ENCODE measurements at places on chromosomes 12 and 14.

DNA sequence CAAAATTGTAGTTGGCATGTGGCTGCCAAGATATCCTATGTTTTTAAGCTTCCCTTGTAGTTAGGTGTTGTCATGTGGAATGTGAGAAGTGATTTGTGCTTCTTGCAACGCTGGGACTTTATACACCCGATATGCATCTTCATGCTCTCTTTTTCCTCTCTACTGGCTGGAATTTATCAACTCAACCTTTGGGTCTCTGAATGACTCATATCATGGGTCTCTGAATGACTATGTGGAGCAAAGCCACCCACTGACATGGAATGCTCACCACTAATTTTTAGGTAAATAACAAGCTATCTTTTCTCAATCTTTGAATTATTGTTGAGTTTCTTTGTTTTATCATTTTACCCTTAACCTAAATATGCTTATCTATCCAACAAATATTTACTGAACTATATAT, 144.6 kb downstream of the ATP23 start:
- no peak for DNase-seq

- peak; percentile 56 for DNase-seq
These were observed 20.1 kb downstream of the APOBEC1 start for GRCh38 chr12:7645395-7646177.

DNA sequence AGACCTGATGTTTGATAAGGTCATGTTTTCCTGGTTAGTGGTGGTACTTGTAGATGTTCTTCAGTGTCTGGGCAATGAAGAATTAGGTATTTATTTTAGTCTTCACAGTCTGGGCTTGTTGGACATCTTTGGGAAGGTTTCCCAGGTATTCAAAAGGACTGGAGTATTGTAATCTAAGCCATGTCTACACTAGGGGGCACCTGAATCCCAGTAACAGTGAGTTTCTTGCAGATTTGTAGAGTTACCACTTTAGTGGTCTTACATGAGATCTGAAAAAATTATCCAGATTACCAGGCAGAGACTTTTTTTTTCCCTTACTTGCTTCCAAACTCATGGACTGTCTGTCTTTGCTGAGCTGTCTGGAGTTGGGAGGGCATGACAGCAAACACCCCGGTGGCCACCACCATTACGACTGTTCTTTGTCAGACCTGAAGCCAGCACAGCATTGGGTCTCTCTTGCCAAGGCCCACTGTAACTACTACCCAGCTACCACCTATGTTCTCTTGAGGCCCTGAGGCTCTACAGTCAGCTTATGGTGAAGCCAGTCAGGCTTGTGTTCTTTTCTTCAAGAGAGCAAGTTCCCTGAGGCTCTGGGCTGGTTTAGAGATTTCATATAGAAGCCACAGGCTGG, 820.7 kb upstream of the FBXO33 start:
- no peak for DNase-seq

- DNase-seq, result no peak
These were observed 67.2 kb upstream of the DIO2 start for GRCh38 chr14:80278293-80279023.

DNA sequence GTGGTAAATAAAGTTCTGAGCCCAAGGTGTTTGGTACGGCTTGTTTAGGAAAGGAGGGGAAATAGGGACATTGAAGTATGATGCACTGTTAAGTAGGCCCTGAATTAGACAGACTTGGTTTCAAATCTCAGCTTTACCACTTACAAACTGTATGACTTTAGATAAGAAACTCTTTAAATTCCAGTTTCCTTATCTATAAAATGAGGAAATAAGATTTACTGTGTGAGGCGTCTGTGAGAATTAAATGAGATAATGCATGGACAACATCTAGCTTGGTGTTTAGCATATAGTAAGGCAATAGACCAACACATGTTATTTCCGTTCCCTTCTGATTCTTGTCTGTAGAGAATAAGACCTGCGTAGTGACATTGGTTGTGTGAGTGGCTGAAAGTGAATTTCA, 7.0 kb downstream of the NCKAP1L start:
- DNase-seq, result no peak

DNA sequence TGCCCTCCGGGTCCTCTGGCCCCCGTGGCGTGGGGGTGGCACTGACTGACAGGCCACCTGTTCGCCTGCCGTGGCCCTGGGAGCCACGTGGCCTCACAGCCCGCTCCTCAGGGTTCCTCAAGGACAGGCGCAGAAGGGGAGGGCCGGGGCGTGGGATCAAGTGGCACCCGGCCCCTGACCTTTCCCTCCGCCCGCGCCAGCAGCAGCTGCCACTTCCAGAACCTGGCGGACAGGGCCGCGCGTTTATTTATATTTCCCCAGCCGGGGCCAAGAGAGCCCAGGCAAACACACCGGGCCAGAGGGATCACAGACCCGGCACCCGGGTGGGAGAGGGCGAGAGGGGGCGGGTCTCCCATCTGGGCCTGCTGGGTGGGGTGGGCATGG, 92.6 kb downstream of the RFLNA start:
- no peak for DNase-seq

DNA sequence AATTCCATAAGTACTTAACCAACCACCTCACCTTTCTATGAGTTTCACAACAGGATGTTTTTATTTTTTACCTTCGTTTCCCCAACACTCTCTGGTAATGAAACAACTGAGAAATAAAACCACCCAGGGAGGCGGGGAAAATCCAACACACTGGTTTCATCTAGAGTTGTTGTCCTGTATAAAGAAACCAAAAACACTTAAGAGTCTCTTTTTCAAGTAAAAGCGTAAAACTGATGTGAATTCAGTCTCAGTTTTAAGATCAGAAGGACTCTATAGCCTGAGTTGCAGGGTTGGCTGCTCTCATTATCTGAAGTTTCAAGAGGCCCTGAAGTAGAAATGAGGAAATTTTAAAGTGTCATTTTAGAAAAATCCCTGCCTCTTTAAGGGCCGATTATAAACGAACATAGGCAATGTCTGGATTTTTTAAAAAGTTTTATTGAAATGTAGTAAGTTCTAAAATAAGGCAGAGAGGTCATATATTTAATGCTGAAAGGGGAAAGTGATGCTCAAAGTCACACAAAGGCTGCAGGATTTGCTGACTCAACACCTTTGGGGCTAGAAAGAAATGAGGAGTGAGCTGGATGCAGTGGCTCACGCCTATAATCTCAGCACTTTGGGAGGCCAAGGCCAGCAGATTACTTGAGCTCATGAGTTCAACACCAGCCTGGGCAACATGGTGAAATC, 27.2 kb downstream of the HIGD1C start:
- peak; percentile 63 for DNase-seq

- DNase-seq, result no peak
These were observed 23.9 kb upstream of the TEX22 start for GRCh38 chr14:105374389-105374788.

- no peak for DNase-seq
These were observed 90.2 kb downstream of the CDK17 start for GRCh38 chr12:96310067-96310466.

DNA sequence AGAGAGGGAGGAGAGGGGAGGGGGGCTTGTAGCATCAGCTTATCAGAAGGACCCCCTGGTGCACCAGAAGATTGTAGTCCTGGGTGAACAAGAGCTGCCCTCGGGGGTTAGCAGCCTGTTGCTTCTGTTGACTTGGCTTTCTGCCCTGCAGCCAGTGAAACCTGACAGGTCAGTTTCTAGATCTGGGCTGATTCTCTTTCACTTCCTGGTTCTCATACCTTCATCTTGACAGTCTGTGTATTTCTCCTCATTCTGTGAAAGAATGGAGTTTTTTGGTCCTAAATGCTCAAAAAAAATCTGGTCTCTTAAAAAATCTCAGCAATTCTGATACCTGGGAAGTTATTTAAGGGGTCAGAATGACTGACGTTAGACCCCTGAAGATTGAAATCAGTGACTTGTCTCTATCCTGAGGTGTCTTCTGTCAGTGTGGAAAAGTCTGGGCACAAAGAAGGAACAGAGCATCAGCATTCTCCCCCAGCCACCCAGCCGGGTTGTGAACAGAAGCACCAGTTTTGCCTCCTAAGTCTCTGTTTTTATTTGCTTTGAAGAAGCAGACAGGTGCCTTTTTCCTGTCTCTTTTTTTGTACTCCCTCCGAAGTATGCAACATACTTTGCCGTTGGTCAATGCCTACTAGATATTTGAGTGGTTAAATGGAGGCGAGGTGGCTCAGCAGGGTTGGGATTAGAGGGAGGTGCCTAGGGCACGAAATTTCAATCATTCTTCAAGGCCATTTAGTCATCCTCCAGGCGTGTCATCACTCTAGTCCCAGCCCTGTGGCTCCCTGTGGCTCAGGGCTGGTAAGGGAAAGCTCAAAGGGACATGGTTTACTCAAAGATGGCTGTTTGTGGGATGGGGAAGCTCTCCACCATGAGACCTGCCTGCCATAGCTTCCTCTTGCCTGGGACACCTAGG, 24.0 kb downstream of the TTC9 start:
- DNase-seq, result no peak

DNA sequence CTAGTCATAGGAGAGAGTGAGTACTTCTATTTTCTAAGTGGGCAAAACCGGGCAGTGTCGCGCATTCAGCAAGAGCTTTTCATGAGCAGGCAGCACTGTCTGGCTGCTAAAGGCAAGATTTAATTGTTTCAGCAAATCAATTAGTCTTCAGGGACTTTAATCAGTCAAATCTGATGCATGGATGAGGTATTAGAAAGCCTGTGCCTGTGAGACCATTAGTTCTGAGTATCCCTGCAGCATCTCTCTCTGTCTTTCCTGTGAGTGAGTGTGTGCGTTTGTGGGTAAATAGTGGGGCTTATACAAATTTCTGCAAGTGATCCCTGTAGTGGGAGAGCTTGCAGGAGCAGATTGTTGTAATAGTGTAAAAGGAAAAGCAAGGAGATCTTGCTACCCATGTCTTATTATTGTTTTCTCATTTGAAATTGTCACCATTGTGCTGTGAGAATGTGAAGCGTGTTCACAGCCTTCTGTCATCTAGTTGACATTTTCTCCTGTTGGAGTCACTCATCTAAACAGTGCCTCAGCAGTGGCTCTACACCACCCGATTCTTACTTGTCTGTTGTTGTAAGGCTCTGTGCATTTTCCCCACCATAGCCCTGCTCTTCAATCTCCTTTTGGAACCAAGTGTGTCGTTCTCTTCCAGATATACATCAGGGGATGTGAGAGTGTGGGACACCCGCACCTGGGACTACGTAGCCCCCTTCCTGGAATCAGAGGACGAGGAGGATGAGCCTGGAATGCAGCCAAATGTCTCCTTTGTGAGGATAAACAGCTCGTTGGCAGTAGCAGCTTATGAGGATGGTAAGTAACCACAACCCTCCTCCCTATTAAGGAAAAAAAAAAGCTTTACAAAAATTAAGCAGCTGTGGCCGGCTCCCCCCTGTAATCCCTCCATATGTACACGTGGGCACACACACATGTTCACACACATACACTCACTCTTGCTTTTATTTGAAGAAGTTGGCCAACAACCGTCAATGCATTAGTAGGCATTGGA, 53.6 kb downstream of the FBXW8 start:
- DNase-seq, result no peak

- DNase-seq, result peak; percentile 98
These were observed at the start of gene DYNLL1 for GRCh38 chr12:120495731-120496412. DYNLL1 (plus strand) TSS chr12:120496113; CDS start chr12:120496422, 309 bp downstream.

All from activated CD8-positive, alpha-beta T cell treated with anti-CD3 and anti-CD28 coated beads for 36 hours (primary cell).